ENCODE measurements at places on chromosomes 5 and 9. TPM values are rescaled to one million over a fixed set of nuclear protein-coding genes. Genes with fewer than 3 reads are reported as not detected.

DNA sequence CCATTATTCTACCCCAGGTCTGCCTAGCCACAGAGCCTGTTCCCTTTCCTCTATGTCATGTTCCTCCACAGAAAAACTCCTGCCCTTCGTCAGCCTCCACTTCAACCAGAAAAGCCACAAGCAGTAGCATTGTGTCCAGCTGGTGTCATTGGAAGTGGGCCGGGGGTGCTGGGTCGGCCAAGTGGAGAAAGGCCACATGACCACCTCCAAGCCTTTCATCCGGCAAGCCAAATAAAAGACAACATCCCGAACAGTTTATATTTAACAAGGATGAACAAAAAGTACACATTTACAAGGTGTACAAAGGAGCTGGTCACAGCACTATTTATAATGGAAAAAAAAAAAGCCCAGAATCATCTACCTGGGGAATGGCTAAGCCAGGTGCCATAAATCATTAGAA, 16.1 kb upstream of the SPOCK1 start:
- DNase-seq: no peak

Gene PIP5K1B
- 10.1 TPM for total RNA-seq

- DNase-seq: no peak
Observed at GRCh38 chr9:90300611-90301276, 341.9 kb downstream of the DIRAS2 start.

DNA sequence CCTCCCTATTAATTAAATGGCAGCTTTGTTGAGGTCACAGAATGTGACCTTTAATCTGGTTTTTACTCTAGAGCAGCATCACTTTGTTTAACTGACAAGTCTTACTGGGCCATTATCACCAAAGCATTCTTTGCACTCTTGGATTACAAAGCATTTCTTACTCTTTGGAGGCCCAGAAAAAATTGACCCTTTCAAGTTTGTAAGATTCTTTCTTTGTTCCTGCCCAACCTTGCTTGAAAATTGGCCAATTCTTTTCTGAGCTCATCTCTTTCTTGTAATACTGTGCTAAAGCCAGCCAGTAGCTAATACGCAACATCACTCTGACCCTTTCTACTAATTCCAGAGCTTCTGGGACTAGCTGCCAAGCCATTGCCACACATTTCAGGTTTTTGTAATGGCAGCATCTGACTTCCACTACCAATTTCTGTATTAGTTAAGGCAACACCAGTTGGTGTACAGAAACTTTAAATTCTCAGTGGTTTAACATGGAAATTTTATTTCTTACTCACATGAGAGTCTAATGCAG, 131.6 kb downstream of the PRDM6 start:
- DNase-seq: no peak

GRCh38 chr5:135227064-135228022, 171.7 kb downstream of the MACROH2A1 start:
- no peak for DNase-seq

DNA sequence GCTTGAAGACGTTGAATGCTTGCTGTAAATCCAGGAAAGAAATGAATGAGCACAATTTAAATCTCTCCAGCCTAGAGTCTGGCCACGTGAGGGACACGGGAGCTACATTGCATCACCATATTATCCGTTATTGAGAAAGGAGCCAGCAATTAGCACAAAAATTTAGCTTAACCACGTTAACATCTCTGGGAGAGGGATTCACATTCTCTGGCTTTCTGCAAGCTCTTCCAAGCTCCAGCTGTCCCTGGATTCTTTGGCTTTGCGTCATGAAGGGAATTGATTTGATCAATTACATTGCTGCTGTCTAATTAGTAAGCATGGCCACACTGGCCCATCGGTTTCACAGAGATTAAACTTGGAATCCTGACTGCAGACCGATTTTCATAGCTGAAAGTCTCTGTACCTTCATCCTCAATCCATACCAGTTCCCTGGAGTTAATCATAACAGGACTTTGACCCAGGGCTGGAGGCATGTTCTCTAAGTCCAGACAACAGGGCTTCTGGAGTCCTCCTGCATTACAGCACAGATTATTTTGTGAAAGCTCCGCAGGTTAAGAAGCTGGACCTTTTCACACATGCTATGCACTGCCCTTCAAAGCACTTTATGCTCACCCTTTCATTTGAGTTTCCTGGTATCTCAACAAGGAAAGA, 31.6 kb downstream of the ADRA1B start:
- DNase-seq: no peak
